ENCODE measurements at places on chromosomes 1 and 21. TPM values are rescaled to one million over a fixed set of nuclear protein-coding genes. Genes with fewer than 3 reads are reported as not detected.

RIPPLY3 gene
- total RNA-seq = not detected

CHIT1 gene
- not detected for total RNA-seq

TTC39A gene
- 7.2 TPM for total RNA-seq

RGS5 gene
- 21.8 TPM for total RNA-seq

GNG12 gene
- total RNA-seq = 156 TPM

PADI2 gene
- total RNA-seq = 0.18 TPM

TNFAIP8L2 gene
- not detected for total RNA-seq

RASAL2 gene
- 35.9 TPM for total RNA-seq

All from glomerular endothelial cell (primary cell).